ENCODE measurements at places on chromosomes 13 and 19.

DNA sequence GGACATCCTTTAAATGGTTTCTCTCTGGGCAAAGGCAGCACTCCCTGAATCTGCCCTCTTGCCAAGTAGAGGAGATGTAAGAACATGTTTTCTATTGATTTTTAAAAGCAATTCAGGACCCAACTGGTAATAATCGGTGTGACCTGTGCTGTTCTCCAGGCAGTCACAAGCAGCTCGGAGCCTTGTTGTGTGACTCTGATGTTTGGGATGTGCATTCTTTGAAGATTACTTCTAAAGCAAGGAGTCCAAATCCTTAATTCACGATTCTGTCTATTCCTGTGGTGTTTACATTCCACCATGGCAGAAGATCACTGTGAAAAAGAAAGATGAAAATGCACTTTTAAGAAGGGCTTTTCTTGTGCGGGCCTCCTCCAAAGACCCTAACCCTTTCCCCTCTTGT, 122.3 kb upstream of the ZNF536 start:
- DNase-seq: no peak

DNA sequence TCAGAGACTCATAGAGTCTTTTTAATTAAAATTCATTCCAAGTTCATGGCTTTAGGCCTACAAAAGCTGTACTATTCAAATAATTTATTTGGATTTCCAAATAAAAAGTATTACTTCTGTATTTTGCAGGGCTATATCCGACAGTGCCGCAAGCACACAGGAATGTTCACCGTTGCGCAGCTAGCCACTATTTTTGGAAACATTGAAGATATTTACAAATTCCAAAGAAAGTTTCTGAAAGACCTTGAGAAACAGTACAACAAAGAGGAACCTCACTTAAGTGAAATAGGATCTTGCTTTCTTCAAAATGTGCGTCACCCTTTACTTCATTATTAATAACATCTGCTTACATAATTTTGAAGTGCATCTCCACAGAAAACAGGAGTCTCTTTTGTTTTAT, 20.5 kb upstream of the C1QTNF9 start:
- DNase-seq: no peak

GRCh38 chr19:54104998-54105715, 2.5 kb downstream of the NDUFA3 start:
- DNase-seq: no peak

GRCh38 chr13:110399801-110400200, 92.7 kb downstream of the COL4A2 start:
- no peak for DNase-seq

DNA sequence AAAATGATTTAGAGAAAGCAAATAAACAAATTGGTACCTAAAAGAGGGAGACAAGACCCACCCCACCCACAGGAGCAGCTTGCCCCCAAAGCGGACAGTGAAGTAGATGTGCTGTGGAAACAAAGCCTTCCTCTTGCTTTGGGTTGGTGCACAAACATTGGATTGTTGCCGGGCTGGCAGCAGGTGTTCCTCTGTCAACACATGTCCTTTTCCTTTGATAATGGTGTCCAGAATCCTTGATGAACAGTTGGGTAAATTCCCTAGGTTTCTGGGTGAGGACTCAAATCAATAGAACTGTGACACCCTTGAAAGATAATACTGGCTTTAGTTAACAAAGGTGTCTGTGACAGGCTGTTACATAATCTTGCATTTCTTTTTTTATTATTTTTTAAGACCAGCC, 311.8 kb downstream of the SPRY2 start:
- DNase-seq: no peak

GRCh38 chr19:34881982-34882381, 44.7 kb upstream of the ZNF30 start:
- no peak for DNase-seq

GRCh38 chr19:13038306-13039210, 43.3 kb downstream of the NFIX start:
- no peak for DNase-seq

DNA sequence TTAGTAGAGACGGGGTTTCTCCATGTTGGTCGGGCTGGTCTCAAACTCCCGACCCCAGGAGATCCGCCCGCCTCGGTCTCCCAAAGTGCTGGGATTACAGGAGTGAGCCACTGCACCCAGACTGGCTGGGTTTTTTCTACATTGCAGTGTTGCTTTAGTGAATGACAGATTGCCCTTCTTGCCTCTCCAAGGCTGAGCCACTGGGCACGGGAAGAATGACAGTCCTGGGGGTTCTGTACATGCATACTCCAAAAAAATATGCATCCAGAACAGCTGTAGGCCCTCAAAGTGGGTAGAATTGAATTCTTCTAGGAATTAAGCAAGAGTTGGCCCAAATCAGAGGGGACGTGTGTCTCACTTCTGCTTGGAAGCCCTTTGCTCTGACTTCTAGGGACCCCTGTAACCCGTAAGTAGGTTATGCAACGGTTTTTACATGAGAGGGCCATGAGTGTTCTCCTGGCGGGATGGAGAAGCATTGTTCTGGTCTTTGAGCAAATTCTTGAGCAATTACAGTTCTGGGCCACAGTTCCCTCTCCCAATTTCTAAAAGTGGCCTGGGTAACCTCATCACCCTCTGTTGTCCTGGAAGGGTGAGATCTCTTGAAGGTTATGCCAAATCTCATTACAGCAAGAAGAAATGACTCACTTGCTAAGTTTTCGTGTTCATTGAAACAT, 3.6 kb downstream of the ACTN4 start:
- DNase-seq: no peak

- no peak for DNase-seq
Measured at GRCh38 chr19:2101417-2102335, 5.0 kb downstream of the IZUMO4 start.

DNA sequence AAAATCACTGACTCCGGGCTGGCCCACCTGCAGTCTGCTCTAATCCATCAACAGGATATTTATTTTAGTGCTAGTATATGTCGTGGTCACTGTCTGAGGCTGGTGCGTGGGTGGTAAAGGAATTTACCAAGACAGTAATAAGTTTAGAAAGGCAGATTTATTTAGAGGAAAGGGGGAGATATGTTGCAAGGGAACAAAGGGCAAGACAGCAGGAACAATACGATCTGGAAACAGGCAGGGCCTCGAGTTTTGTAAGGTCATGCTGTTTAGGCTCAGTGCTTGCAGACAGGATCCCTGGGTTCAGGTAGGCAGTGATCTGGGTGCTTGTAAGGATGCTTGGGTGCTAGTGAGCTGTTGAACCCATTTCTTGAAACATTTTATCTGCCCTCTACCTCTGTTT, 748.2 kb upstream of the SLITRK5 start:
- DNase-seq: no peak

GRCh38 chr19:5052945-5053485, 84.1 kb downstream of the KDM4B start:
- DNase-seq: no peak

- no peak for DNase-seq
Measured at GRCh38 chr19:35127871-35128270, 7.0 kb downstream of the LGI4 start.

DNA sequence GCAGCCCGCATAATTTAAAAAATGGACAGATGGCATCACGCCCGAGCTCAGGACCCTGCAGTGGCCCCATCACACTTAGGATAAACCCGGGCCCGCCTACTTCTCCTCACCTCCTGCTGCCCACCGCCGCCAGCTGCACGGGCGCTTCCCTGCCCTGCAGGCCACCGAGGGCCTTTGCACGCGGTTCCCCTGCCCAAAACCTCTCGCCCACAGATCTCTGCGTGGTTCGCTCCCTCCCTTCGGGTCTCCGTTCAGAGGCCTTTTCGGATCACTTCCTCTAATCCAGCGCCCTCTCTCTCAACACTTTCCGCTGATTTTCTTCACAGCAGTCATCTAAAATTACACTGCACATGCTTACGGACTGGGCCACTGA, 1.8 kb downstream of the SHISA7 start:
- no peak for DNase-seq

- DNase-seq: peak; percentile 63
Measured at GRCh38 chr19:54188215-54188871, 1.0 kb downstream of the MBOAT7 start.

GRCh38 chr13:107293924-107294323, 726.0 kb upstream of the ARGLU1 start:
- DNase-seq: no peak

GRCh38 chr19:1041835-1042685, 2.2 kb downstream of the ABCA7 start:
- no peak for DNase-seq

DNA sequence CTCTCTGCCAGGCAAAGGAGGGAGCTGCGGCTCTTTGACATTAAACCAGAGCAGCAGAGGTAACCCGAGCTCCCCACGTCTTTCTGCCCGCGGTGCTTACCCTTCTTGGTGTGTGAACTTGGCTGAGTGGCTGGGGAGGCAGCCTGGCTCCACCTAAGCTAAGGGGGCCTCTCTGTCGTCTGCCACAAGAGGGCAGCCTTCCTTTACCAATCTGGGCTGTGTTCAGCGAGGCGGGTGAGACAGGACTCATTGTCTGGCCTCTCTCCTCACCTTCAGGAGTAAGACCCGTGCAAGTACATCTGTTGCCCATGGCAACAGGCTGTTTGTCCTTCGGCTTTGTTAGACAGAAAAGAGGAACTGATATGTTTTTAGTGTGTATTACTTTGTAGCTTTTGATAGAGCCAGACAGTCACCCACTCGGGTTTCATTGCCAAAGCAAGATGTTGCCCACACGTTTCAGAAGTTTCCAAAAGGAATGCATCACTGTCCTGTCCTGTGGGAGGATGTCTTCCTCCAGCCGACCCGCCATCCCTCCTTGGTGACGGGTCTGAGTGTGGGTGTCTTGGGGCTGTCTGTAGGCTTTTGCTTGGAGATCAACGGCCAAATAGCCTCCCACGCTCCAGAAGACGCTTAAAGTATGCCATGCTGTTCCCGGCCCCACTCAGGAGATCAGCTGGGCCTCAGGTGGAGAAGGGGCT, 4.6 kb downstream of the POP4 start:
- DNase-seq: peak; percentile 83

- no peak for DNase-seq
Measured at GRCh38 chr19:18009412-18010066, 1.6 kb downstream of the ARRDC2 start.

DNA sequence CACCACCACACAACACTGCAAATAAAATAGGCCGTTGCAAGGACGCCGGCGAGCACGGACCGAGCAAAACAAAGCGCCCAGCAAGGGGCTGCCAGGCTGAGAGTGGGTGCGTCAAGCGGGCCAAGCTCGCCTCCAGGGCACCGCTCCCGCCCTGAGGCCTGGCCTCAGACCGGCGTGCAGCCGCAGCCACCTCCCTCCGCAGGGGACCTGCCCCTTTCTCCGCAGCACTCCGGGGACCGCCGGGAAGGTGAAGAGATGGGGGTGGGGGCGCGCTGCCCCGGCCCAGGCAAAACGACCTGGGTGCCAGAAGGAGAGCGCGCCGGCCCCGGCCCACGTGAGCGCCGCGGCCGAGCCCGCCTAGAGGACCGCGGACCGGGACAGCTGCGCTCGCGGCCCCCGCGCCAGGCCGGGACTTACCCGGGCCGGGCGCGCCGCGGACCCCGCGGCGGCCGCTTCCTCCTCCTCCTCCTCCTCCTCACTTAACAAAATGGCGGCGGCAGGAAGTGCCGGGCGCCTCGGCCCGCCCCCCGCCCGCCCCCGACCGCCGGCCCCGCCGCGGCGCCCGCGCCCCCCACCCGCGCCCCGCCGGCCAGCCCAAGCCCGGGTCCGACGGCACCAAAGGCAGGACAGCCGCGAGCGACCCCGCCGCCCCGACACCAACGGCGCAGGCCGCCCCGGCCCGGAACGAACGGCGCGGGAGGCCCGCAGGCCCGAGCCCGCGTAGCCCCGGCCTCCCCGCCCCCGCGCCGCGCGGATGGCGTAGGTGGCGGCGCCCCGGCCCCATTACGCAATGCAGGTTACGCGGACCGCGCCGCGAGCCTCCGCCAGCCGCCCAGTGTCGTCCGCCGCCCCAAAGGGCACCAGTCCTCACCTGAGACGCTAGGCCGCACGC, 674 bp downstream of the BRD4 start:
- DNase-seq: peak; percentile 77

- DNase-seq: no peak
Measured at GRCh38 chr13:28373810-28374209, 121.1 kb downstream of the FLT1 start.

DNA sequence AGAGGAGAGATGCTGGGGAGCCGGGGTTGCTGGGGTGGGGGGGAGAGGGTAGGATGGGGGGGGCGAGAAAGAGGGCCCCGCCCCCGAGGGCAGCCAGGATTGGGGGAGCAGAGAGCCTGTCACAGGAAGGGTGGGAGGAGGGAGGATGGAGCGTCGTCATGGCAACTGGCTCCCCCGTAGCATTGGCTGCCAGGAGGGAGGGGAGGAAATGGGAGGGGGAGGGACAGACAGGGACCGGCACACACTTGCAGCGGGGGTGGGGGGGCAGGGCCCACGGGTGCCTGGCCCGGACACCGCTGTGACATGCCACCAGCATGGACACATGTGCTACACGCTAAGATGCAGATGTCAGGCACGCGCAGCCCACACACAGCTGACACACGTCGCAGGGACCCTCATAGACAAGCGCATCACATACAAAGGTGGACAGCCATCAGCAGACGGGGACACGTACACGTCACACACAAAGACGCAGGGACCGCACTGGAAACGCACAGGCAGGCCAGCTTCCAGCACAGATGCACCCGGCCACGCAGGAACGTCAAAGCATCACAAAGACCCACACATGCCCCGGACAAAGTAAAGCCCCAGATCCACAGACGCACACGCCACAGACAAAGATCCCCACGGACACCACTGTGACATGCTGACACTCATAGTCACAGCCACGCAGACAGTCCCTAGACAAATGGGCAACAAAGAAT, at the start of gene LMTK3:
LMTK3 (minus strand) TSS at position 36 of the 704 bp plus-strand sequence. CDS start 259 bp downstream, outside the sequence.
- peak; percentile 79 for DNase-seq

GRCh38 chr19:35031072-35031881, 1.0 kb downstream of the SCN1B start:
- no peak for DNase-seq

DNA sequence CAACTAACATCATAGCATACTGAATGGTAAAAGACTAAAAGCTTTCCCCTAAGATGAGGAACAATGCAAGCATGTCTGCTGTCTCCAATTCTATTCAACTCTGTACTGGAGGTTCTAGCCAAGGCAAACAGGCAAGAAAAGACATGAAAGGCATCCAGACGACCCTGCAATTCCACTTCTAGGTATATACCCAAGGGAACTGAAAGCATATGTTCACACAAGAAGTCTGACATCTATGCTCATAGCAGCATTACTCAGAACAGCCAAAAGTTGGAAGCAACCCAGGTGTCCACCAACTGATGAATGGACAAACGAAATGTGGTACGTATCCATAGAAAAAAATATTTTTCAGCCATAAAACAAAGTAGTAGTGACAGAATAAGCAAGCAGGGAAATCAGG, 39.1 kb downstream of the PEPD start:
- DNase-seq: no peak

All from activated T-cell treated with anti-CD3 and anti-CD28 coated beads, Interleukin-2, amount 50 U/mL, for 1 hour (primary cell).